GM20000 (cell line): ENCODE measurements at places on chromosomes 1 and 21.

DNA sequence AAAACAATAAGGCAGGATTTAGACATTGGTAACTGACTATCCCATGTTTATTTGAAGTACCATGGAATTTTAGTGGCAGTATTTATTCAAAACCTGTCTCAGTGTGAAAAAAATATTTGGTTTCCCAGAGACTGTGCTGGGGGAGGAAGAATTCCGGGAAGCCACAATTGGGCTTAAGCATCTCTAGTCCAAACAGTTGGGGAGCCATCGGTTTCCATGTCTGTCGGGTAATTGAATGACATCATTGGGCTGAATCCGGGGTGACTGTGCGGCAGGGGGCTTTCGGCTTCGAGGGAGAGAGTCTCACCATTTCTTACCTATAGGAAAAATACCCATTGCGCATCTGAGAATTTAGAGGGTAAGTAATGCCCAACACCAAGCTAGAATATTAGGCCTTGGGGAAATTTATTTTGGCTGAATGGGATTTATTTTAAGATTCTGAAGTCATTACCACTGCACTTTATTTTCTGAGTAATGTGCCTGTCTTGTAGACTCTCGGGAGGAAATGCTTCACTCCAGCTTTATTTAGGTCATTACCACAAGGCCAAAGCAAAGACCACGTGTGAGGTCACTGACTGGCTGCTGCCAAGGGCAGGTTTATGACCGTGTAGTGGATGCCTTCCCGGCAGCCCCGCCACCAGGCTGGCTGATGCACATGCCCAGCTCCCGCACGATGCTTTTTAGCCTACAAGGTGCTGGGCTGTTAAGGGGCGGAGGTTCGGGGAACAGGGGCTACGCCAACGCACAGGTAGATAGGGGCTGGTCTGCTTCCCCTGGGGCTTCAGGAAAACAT, 23.1 kb upstream of the UMODL1 start:
- DNase-seq, result no peak

DNA sequence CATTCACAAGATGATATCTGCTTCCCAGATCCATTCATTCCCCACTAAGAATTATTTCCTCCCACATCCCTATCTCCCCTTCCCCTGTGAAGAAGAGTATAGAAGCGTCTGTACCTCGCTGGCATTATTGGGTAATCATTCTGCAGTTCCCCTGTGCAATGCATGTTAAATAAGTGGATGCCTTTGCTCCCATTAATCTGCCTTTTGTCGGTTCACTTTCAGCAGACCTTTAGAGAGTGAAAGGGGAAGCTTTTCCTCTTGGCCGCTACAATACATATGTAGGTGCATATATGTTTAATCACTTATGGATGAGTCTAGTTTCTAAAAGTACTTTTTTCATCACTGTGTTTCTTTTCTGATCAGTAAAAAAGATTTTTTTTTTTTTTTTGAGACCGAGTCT, 7.0 kb downstream of the CLCN6 start:
- no peak for DNase-seq

DNA sequence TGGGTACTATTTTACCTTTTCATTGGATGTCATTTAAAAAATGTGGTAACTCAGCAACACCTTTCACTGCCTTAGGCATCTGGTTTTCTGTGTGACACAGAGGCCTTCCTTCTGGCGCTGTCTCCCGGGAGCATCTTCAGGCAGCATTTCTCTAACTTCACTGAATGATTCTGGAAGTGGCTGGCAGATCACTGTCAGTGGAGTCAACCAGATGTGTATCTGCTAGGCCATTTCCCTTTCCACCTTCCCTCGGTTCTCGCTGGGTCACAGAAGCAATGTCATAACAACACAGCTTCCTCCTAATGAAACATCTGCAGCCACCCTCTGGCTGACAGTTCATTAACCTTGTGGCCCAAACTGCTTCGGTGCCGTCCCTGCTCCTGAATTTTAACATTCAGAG, 137.8 kb downstream of the KIF26B start:
- no peak for DNase-seq

GRCh38 chr1:94022471-94023189, 98.3 kb downstream of the ABCA4 start:
- DNase-seq, result no peak

GRCh38 chr1:216925962-216926625, 202.9 kb upstream of the ESRRG start:
- DNase-seq, result no peak

DNA sequence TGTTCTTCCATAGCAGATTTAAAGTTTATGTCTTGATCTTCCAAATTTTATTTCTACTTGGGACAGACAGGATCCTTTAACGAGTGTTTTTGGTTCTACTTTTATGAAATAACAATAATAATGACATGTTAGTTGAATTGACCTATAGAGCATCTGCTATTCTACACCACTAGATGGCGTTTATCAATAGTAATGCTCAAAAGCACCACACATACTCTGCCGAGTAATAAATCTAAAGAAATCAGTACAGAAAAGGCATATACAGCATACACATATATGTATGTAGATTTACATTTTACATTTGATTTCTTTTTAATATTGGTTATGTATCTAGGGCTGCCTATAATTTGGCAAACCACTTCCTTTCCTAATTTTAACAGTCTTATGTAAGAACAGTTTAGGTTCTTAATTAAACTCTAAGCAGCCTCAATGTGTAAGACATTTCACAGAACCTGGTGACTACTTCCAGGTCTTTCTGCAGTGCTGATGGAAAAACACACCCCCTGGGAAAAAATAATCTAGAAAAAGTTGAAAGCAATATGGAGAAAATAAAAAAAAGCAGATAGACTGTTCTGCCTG, 5.9 kb upstream of the SIPA1L2 start:
- peak; percentile 45 for DNase-seq

GRCh38 chr1:219465212-219466093, 147.5 kb downstream of the ZC3H11B start:
- peak; percentile 30 for DNase-seq

- no peak for DNase-seq
Measured at GRCh38 chr1:197127246-197127912, 19.1 kb downstream of the ASPM start.

- DNase-seq, result no peak
Measured at GRCh38 chr1:108107658-108108057, 92.5 kb downstream of the SLC25A24 start.

- DNase-seq, result no peak
Measured at GRCh38 chr1:220681220-220681880, 8.8 kb upstream of the C1orf115 start.

GRCh38 chr1:244329591-244330317, 122.0 kb downstream of the ADSS2 start:
- no peak for DNase-seq

DNA sequence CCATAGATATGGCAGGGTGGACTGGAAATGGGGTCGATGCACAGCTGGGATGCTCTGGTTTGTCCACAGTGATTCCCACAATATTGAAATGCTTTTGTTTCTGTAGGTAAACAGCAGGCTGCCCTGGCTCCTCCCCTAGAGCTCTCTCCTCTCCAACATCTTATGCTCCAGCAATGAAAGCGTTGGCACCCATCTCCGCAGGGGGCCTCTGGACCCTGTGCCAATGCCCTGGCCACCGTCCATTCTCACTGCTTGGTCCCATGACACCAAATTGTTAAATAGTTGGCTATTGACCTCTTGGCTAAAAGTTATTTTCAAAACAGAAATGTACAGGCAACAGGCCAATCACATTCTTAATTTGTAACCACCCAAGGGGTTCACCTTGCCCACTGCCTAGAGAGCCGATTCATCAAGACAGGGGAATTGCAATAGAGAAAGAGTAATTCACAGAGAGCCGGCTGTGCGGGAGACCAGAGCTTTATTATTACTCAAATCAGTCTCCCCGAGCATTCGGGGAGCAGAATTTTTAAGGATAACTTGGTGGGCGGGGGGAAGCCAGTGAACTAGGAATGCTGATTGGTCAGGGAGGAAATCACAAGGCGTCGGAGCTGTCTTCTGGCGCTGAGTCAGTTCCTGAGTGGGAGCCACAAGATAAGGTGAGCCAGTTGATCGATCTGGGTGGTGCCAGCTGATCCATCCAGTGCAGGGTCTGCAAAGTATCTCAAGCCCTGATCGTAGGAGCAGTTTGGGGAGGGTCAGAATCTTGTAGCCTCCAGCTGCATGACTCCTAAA, 76.9 kb upstream of the B3GALT5 start:
- DNase-seq, result no peak

DNA sequence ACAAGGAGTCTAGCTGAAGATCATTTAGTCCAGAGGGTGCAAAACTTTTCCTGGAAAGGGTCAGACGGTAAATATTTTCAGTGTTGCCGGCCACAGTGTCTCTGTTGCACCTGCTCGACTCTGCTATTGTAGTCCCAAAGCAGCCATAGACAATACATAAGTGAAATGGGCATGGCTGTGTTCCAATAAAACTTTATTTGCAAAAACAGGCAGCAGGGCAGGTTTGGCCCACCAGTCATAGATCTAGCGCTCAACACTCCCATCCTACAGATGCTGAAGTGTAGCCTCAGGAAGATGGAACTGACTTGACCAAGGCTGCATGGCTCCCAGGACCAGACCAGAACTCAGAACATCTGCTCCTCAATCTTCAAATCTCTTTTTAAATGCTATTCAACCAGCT, 46.2 kb upstream of the CLDN14 start:
- no peak for DNase-seq

DNA sequence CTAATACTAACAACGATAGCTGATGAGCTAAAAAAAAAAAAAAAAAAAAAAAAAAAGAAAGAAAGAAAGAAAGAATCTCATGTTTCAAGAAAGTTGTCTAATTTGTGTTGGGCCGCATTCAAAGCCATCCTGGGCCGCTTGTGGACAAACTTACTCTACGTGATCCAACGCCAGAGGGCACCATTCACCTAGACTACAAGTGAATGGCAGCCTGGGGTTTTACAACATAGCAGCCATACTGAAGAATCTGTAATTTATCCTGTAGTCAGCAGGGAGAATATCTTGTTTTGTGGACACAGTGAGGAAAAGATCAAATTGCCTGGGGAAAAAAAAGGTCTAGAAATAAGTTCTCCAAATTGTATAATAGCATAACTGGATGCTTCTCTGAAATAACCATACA, 47.0 kb downstream of the CYP2J2 start:
- DNase-seq, result peak; percentile 13

DNA sequence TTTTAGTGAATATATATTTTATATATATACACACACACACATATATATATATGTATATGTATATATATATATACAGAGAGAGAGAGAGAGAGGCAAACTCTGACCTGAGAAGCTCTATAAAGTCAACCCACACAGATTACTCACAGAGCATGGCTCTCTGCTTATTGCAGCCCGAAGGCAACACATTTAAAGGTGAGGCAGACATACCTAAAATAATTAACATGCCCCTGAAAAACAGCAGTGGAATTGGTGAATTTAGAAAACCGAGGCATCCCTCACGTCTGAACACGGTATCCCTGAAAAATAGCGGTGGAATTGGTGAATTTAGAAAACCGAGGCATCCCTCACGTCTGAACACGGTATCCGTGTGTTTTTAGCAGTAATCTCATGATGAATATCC, 228.2 kb downstream of the KIF26B start:
- no peak for DNase-seq

- no peak for DNase-seq
Measured at GRCh38 chr1:43659212-43660166, 9.5 kb downstream of the KDM4A start.

GRCh38 chr1:215094381-215094780, 11.8 kb downstream of the KCNK2 start:
- no peak for DNase-seq

DNA sequence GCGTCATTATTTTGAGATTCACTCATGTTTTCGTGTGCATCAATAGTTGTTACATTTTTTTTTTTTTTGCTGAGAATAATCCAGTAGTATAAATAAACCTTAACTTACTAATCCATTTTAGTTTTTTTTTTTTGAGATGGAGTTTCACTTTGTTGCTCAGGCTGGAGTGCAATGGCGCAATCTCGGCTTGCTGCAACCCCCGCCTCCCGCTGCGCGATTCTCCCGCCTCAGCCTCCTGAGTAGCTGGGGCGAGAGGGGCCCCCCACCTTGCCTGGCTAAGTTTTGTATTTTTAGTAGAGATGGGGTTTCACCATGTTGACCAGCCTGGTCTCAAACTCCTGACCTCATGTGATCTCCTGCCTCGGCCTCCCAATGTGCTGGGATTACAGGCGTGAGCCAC, 66.0 kb downstream of the CTH start:
- no peak for DNase-seq

GRCh38 chr21:29121759-29122158, 8.7 kb upstream of the MAP3K7CL start:
- DNase-seq, result peak; percentile 45

DNA sequence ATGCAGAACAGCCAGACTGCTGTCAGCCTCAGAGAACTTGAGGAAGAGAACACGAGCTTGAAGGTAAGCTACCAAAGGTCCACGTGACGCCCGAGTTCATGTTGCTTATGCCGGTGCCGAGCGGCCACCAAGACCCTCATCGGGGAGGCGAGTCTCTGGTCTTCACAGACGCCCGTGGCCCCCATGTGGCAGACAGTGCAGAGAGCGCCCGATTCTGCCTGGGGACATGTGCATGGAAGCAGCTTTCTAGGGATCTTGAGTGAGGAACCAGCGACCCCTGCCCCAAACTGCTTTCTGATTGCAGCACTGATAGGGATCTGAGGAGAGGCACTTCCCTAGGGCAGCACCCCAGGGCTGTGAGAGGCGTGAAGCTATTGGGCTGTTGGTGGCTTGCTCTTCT, 56.3 kb upstream of the DIP2A start:
- no peak for DNase-seq

GRCh38 chr1:147757015-147757990, 3.1 kb downstream of the GJA5 start:
- no peak for DNase-seq

- no peak for DNase-seq
Measured at GRCh38 chr1:100930494-100930893, 34.6 kb downstream of the SLC30A7 start.

DNA sequence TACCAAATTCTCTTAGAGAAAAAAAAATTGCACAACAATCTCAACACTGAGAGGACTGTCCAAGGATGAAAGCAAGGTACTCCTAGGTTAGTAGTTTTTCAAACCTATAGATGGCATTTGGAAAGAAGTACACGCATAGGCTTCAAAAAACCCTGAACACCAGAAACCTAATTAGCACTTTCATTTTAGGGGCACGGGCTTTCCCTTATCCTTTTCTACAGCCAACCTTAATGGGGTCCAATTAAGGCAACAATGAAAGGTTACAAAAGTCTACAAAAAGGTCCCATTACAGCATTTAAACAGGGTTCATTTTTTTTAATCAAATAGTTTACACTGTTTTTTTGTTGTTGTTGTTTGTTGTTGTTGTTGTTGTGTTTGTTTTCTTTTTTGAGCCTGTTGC, 6.2 kb downstream of the KDM5B start:
- no peak for DNase-seq
